Myocyte (in vitro differentiated cells): ENCODE measurements at places on chromosomes 5 and 9.

GRCh38 chr9:23926368-23926767 is 100.3 kb upstream of the ELAVL2 start:
- DNase-seq: no peak

DNA sequence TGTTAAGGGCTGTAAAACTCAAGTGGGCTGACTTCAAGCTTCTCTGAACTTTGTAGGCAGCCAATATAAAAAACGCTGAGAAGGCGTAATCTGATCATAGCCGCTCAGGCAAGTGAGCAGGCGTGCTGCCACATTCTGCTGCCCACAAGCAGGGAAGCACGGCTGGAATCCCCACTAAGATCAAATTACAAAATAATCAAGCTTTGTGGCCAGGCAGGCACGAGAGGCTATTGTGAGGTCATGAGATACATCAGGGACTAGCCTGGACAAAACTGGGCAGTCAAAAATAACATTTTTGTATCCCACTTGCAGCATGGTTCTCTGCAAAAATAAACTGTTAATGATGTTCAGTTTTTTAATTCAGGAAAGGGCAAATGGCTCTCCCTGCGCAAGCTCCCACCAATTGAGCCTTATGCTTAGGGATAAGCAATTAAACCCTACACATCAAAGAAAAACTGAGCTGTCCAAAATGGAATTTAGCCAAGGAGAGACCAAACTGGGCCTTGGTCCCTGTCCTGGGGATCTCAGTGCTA is 64.0 kb downstream of the POU5F2 start:
- peak; percentile 98 for DNase-seq

- DNase-seq: no peak
Observed at GRCh38 chr5:149315753-149316152, 29.5 kb upstream of the GRPEL2 start.

- no peak for DNase-seq
Observed at GRCh38 chr9:9122230-9122875, 1322.8 kb upstream of the DMAC1 start.

DNA sequence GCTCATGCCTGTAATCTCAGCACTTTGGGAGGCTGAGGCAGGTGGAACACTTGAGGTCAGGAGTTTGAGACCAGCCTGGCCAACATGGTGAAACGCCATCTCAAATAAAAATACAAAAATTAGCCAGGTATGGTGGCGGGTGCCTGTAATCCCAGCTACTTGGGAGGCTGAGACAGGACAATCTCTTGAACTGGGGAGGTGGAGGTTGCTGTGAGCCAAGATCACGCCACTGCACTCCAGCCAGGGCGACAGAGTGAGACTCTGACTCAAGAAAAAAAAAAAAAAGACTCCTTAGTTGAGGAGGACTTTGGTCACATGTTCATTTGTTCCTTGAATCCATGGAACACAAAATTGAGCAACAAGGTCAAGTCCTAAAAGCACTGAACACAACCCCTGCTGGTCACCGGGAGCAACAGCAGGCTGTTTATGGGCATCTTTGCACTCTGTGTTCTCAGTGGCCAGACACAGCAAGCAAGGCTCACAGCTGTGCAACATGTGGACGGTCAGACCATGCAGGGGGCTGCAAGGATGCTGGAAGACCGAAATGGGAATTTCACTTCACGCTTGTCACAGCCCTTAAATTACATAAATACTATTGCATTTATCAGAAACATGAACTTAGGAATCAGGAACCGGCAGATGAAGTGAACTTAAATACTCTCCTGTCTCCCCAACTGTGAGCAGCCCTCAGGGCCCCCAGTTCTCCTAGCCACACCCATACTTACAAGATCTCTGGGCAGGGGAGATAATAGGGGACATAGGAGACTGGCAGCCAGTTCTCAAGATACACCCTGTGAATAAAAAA is 2.8 kb downstream of the GBGT1 start:
- peak; percentile 65 for DNase-seq
